ENCODE measurements at places on chromosomes 5 and 9.

DNA sequence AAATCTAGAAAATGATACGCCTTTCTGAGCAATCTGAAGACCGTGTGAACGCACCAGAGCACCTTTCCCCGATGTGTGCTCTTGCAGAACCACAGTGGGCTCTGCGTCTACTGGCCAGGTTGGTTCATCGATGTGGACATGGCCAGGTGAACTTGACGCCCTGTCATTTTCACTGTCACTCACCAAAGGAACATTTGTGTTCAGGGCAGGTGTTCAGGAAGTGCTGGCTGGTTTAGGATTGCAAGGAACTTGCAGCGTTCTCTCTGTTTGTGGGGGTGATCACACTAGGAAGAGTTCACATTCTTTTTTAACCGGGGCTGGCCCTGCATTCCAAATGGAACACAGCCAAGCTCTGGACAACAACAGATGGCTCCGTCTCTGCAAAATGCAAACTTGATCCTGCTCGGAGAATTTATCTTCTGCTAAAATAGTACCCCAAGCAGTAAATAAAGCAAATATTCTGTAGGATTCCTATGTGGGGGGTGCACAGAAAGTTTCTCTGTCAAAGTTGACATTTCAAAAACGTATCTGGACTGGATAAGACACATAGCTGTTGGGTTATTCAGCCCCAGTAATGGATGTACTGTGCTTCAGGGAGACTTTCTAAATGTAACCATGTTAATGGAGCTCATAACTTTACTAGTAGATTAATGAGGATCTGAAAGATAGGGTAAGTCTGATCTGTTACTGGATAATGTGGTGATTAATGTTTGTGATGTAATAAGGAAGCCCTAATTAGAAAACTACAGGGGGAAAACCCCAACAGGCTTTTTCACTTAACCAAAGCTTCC lies 45.7 kb upstream of the FANCC start:
- DNase-seq: no peak

- no peak for DNase-seq
Observed at GRCh38 chr5:132354381-132355139, 14.9 kb upstream of the SLC22A5 start.

GRCh38 chr5:118762291-118762690 lies 226.1 kb downstream of the DTWD2 start:
- no peak for DNase-seq

- no peak for DNase-seq
Observed at GRCh38 chr5:142946547-142947426, 176.6 kb downstream of the ARHGAP26 start.

DNA sequence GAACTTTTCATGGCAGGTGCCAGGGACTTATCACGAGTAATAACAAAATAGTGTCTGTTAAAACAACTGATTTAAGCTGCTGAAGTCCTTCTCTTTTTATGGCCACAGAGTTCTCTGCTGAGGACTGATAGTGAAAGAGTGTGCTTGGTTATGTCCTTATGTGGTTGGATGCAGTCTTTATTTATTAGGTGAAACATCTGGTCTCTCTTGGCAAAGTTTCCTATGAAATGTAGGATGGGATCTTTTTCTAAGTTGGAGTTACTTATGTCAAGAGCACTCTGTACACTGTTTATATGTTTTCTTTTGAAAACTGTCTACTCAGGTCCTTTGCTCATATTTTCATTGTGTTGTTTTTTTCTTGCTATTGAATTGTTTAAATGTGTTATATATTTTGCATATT lies 1816.1 kb upstream of the C9orf72 start:
- no peak for DNase-seq

- no peak for DNase-seq
Observed at GRCh38 chr5:59537961-59538749, 355.4 kb downstream of the PDE4D start.

DNA sequence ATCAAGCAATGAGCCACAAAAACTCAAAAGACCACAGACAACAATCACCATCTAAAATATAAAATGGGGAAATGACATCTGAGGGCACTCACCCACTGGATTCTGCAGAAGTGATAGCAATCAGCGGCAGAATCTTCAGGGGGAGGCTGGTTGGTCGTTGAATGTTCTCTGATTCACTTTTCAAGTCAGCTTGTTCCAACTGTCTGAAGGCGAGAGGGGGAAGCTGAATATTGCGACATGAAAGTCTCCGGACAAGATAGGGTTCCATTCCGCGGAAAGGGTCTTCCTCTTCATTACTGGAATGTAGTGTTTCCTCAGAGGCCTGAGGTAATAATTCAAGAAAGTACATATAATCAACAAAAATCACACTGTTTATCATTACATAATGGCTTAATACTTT lies 94.9 kb upstream of the PDE4D start:
- no peak for DNase-seq

DNA sequence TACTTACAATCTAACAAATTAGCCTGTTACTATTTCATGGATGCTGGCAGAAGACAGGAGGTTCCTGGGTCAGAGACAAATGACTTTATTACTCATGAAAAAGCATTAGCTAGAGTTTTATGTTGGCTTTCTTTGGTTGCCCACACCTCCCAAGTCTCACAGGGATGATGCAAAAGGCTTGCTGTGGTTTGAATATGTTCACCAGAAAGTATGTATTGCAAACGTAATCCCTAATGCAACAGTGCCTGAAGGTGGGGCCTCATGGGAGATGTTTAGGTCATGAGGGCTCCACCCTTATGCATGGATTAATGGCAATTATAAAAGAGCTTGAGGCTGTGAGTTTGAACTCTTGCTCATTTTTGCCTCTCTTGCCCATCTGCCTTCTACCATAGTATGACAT lies 28.5 kb downstream of the DPYSL3 start:
- DNase-seq: no peak

- DNase-seq: no peak
Observed at GRCh38 chr5:92402045-92402444, 1018.9 kb upstream of the ARRDC3 start.

GRCh38 chr9:69963803-69964202 lies 79.8 kb upstream of the MAMDC2 start:
- no peak for DNase-seq

DNA sequence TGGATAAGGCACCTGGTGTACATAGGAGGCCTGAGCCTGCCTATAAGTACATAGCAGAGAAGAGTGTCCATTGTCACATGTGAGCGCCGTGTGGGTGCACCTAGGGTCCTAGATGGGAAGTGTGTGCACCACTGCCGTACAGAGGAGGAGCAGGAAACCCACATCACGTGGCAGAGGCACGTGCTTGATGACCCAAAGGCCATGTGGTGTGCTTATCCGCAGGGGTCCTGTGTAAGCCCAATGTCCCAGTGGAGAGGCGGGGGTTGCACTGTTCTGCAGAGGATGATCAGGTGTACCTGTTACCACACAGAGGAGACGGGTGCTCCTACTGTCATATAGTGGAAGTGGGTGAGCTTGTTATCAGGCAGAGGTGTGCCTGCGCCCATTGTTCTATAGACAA lies 354.1 kb upstream of the IRX2 start:
- no peak for DNase-seq

GRCh38 chr5:132473668-132474067 lies 16.9 kb downstream of the IRF1 start:
- DNase-seq: no peak

GRCh38 chr5:38473008-38473407 lies 83.4 kb downstream of the LIFR start:
- DNase-seq: no peak

DNA sequence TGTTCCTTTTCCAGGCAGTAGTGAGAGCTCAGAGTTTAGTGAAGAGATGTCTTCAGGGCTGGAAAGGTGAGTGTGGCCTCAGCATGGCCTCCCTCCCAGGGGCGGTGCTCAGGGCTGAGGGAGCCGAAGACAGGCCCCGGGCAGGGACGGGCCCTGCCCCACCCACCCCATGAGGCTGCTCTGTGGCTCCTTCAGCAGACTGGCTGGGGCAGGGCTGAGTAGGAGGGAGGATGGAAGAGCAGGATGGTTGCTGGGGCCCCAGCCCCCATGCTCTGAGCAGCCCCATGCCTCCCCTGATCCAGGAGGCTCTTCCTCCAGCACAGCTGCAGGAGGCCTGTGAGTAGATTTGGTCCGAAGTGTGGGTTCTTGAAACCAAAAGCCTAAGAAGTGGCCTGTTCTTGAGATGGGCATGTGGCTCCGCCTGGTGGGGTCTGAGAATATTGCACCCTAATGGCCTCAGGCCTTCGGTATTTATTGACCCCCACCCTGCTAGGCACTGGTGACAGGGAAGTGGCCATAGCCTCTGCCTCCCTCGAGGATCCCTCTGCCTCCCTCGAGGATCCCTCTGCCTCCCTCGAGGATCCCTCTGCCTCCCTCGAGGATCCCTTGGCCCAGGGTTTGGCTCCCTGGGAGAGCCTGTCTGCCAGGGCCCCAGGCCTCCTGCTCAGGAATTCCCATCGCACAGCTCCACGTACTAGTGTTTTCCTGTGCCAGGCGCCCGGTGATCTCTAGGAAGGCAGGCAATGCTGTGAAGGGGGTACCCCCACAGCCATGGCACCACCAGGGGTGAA lies 65.4 kb upstream of the GARNL3 start:
- DNase-seq: peak; percentile 44

GRCh38 chr5:71589903-71590302 lies 2.8 kb downstream of the MCCC2 start:
- no peak for DNase-seq

DNA sequence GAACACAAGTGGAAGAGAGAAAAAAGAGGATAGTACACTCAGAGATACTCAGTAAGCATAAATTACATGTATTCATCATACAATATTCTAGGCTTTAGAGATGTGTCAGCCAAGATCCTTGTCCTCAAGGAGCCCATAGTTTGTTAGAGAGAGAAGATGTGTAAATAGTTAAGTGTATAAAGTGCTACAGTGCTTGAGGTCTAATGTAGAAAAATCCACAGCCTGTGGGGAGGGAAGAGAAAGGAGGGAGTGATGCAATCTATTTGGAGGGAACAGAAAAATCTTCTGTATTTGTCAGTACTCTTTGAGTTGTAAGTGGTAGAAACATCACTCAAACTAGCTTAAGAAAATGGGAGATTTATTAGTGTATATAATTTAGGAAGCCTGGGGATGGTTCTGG lies 81.9 kb downstream of the PALM2AKAP2 start:
- DNase-seq: no peak

- no peak for DNase-seq
Observed at GRCh38 chr9:95606489-95607350, 89.9 kb upstream of the PTCH1 start.

- DNase-seq: no peak
Observed at GRCh38 chr5:89036166-89036565, 153.2 kb upstream of the MEF2C start.

DNA sequence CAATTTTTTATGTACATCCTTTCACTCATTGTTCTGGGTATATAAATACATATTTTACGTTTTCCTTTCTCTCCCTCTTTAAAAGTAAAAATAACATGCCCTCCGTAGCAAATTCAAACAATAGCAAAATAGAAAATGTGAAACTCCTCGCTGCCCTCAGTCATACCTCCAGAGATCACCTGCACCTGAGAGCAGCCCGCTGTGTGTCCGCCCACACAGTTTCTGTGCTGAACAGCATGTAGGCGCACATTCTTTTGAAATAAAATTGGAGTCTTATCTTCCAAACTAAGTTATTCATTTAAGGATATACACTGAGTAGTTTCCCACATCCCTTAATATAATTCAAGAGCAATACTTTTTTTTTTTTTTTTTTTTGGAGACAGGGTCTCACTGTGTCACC lies 255.7 kb downstream of the AOPEP start:
- DNase-seq: no peak

DNA sequence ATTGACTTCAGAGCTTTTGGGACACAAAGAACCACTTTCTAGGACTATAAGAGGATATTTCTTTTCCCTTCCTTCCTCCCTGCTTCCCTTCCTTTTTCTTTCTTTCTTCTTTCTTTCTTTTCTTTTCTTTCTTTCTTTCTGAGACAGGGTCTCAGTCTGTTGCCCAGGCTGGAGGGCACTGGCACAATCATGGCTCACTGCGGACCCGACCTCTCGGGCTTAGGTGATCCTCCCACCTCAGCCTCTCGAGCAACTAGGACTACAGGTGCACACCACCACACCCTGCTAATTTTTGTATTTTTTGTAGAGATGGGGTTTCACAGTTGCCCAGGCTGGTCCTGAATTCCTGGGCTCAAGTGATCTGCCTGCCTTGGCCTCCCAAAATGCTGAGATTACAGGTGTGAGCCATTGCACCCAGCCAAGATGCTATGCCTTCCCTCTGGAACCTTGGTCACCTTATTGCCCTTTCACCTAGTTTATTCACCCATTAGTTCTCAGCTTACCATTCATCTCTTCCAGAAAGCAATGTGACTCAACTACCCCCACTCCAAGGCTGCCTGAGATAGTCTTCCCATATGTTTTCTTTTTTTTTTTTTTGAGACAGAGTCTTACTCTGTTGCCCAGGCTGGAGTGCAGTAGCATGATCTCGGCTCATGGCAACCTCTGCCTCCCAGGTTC lies 10.1 kb downstream of the PLIN2 start:
- no peak for DNase-seq

DNA sequence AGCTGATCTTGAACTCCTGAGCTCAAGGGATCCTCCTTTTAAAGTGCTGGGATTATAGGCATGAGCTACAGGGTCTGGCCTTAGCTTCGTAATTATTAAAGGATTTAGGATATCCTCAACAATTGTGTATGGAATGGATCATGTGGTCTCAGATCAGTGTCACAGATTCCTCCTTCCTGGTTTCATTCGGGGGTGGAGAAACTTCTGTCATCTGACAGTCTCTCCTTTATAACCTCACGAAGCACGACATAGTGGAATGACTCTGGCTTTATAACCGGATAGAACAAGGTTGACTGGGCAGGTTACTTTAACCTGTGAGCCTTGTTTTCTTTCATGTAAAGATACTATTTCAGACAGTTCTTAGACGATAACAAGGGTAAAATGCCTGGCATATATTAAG lies 4.4 kb upstream of the GNG10 start:
- no peak for DNase-seq

DNA sequence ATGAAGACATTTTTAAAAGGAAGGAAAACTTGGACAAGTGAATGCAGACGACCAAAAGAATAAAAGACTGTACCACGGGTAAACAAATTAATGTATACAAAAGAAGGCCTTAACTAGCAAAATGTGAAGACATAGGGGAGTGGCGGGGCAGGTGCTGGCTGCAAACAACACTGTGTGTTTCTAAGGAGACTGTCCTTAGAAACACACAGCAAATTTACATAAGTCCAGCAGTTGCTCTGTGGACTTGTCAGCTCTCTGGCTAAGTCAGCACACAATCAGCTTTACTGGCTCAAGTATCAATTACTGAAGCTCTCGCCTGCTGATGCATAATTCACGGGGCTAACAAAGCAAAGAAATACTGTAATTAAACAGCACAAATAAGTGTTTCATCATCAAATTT lies 24.8 kb downstream of the PTBP3 start:
- no peak for DNase-seq

DNA sequence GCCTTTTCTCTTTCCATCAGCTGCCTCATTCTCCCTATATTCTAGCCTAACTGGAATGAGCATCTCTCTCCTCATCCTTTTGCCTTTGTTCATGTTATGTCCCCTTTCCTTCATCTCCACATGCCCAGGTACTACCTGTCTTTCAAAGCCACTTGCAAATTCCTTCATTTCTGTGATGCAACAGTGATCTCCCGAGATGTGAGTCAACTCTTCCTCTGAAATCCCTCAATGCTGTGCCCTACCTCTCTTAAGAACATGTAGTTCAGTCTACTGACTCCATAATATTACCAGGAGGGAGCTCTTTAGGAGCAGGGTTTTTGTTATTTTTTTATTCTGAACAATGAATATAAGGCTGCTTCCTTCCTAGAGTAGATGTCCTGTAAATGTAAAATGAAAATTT lies 91.6 kb downstream of the ZNF462 start:
- no peak for DNase-seq

- DNase-seq: no peak
Observed at GRCh38 chr5:87383216-87383615, 29.5 kb downstream of the CCNH start.

GRCh38 chr5:140365282-140365681 lies 5.3 kb downstream of the SLC4A9 start:
- no peak for DNase-seq
